Thymus (tissue), 14 donors: ENCODE measurements at places on chromosomes 4 and X. TPM values are rescaled to one million over a fixed set of nuclear protein-coding genes. Genes with fewer than 3 reads are reported as not detected.

ODAPH gene
- polyA plus RNA-seq = 0.21 TPM

TRPC3 gene
- 0.14 TPM for polyA plus RNA-seq

APELA gene
- 0.02 TPM for polyA plus RNA-seq

MAGEA2 gene
- 0.02 TPM for polyA plus RNA-seq

NEXMIF gene
- 0.11 TPM for polyA plus RNA-seq

GPRIN3 gene
- 2.6 TPM for polyA plus RNA-seq

MAGEA11 gene
- 0.50 TPM for polyA plus RNA-seq

RNF212 gene
- polyA plus RNA-seq = 11.2 TPM

MAGED4B gene
- 21.1 TPM for polyA plus RNA-seq

SLC26A1 gene
- polyA plus RNA-seq = 0.41 TPM

BST1 gene
- polyA plus RNA-seq = 2.9 TPM

COX7B gene
- polyA plus RNA-seq = 509 TPM

DCHS2 gene
- polyA plus RNA-seq = 0.07 TPM

NKX6-1 gene
- 0.07 TPM for polyA plus RNA-seq

PCDH7 gene
- polyA plus RNA-seq = 0.64 TPM

NUP62CL gene
- polyA plus RNA-seq = 3.0 TPM

ZNF81 gene
- polyA plus RNA-seq = 2.3 TPM

ATG4A gene
- 18.2 TPM for polyA plus RNA-seq

ATOH1 gene
- 0.32 TPM for polyA plus RNA-seq

TRO gene
- polyA plus RNA-seq = 12.4 TPM

DMD gene
- polyA plus RNA-seq = 5.7 TPM

NLRP2B gene
- polyA plus RNA-seq = 0.02 TPM

DUX4 gene
- 0.02 TPM for polyA plus RNA-seq

OPHN1 gene
- polyA plus RNA-seq = 0.64 TPM

TMPRSS11D gene
- 1.3 TPM for polyA plus RNA-seq

KIF4A gene
- polyA plus RNA-seq = 1.4 TPM

STK26 gene
- polyA plus RNA-seq = 48.1 TPM

ZGRF1 gene
- polyA plus RNA-seq = 10.5 TPM

ZCCHC18 gene
- polyA plus RNA-seq = 2.4 TPM

NDP gene
- 0.21 TPM for polyA plus RNA-seq

NIPAL1 gene
- 0.73 TPM for polyA plus RNA-seq

GRK4 gene
- 5.6 TPM for polyA plus RNA-seq

TEX13D gene
- polyA plus RNA-seq = 0.37 TPM

ASB5 gene
- polyA plus RNA-seq = 0.34 TPM

CLDN22 gene
- polyA plus RNA-seq = 0.09 TPM

IL2 gene
- polyA plus RNA-seq = 0.21 TPM

NCAPG gene
- 4.6 TPM for polyA plus RNA-seq

SLC16A2 gene
- 2.4 TPM for polyA plus RNA-seq

MAPK10 gene
- 8.6 TPM for polyA plus RNA-seq

GAGE12J gene
- polyA plus RNA-seq = not detected

APEX2 gene
- 9.0 TPM for polyA plus RNA-seq

MAGEB10 gene
- not detected for polyA plus RNA-seq

SH3TC1 gene
- 114 TPM for polyA plus RNA-seq

AMOT gene
- 8.3 TPM for polyA plus RNA-seq

FGF13 gene
- 2.4 TPM for polyA plus RNA-seq

HSFX1 gene
- polyA plus RNA-seq = 0.25 TPM

ESX1 gene
- polyA plus RNA-seq = 0.05 TPM

SYTL5 gene
- 0.66 TPM for polyA plus RNA-seq

ITIH6 gene
- not detected for polyA plus RNA-seq

TLR1 gene
- 6.1 TPM for polyA plus RNA-seq
